ENCODE measurements at places on chromosomes 4 and X.

DNA sequence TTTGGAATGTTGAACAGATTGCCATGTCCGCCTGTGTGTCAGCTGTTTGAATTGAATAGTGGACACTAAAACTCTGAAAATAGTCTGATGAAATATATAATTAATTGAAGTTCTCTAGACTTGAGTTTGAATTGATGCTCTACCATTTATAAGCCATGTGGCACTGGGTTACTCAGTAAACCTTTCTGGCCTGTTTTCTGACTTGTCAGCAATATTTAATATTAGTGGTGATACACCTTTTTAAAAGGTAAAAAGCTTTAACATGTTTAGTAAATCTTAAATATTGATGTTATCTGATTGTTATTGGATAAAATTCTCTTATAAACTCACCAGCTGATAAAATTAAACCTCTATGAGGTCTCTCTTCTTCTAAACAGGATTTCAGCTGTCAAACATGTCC is 695.4 kb upstream of the HS3ST1 start:
- no peaks in the 10 kb centered on the region for H3K4me1 ChIP-seq
- no peak overlapping the region for H3K4me3 ChIP-seq
- DNase-seq, result no peak
- H3K27me3 ChIP-seq, result no peaks in the 10 kb centered on the region
- no peaks in the 10 kb centered on the region for H3K36me3 ChIP-seq

GRCh38 chr4:83964996-83965541 is 429.2 kb downstream of the GPAT3 start:
- no peaks in the 10 kb centered on the region for H3K27me3 ChIP-seq
- no peak overlapping the region for H3K27ac ChIP-seq
- H3K36me3 ChIP-seq, result no peaks in the 10 kb centered on the region
- no peaks in the 10 kb centered on the region for H3K4me1 ChIP-seq
- no peak for DNase-seq

DNA sequence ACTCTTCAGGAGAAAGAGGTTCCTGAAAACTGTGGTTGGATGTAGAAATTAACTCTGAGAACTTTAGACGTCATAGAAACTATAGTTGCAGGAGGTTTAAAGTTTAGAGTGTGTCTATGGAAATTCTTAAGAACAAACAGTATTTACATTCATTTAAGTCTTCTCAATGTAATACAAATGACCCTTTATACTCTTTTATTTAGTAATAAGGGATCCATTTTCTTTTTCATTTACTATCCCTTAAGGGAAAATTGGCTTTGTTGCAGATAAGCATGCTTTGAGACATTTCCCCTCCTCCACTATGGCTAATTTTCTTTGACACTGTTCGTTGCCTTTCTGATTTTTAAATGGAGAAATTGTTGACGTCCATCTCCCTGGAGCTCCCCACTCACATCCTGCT is 96.4 kb downstream of the POLA1 start:
- H3K27ac ChIP-seq, result no peak overlapping the region
- H3K4me3 ChIP-seq, result no peak overlapping the region
- no peaks in the 10 kb centered on the region for H3K4me1 ChIP-seq
- H3K27me3 ChIP-seq, result no peaks in the 10 kb centered on the region
- no peaks in the 10 kb centered on the region for H3K36me3 ChIP-seq
- DNase-seq, result no peak

GRCh38 chrX:152903589-152903988 is 5.7 kb downstream of the ZNF185 start:
- H3K4me1 ChIP-seq, result no peaks in the 10 kb centered on the region
- no peak overlapping the region for H3K4me3 ChIP-seq

DNA sequence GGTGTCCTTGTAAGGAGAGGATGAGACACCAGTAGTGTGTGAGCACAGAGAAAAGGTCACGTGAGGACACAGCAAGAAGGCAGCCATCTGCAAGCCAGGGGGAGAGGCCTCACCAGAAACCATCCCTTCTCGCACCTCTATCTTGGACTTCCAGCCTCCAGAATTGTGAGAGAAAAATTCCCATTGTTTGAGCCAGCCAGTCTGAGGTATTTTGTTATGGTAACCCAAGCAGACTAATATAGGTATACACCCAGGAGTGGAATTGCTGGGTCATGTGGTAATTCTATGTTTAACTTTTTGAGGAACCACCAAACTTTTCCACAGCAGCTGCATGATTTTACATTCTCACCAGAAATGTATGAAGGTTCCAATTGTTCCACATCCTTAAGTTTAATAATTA is 25.6 kb downstream of the ZDHHC9 start:
- H3K27me3 ChIP-seq, result no peaks in the 10 kb centered on the region
- H3K36me3 ChIP-seq, result no peaks in the 10 kb centered on the region
- H3K4me3 ChIP-seq, result no peak overlapping the region

DNA sequence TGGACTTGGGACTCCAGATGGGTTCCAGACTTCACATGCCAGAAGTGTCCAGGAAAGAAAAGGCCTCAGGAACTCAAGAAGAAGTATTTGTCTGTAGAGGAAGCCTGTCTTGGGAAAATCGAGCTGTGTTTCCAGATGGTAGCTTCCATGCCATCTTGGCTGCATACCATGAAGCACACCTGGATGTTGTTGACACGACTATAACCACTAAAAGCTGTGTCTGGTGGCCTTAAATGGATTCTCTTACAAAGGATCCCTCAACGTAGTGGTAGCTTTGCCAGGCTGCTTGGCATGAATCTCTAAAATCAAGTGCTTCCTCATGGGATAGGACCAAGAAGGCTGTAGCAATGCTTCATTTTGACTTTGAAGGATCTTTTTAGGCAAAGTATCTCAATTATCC is 313.4 kb upstream of the BOD1L1 start:
- no peaks in the 10 kb centered on the region for H3K27me3 ChIP-seq
- no peak for DNase-seq
- H3K4me3 ChIP-seq, result no peak overlapping the region
- no peaks in the 10 kb centered on the region for H3K36me3 ChIP-seq
- H3K27ac ChIP-seq, result no peak overlapping the region
- no peaks in the 10 kb centered on the region for H3K4me1 ChIP-seq

- no peaks in the 10 kb centered on the region for H3K4me1 ChIP-seq
- H3K27me3 ChIP-seq, result no peaks in the 10 kb centered on the region
- H3K36me3 ChIP-seq, result no peaks in the 10 kb centered on the region
- DNase-seq, result no peak
These were observed 81.9 kb downstream of the STK32B start for GRCh38 chr4:5133201-5133600.

- H3K4me3 ChIP-seq, result no peak overlapping the region
- DNase-seq, result no peak
- H3K36me3 ChIP-seq, result no peaks in the 10 kb centered on the region
- H3K4me1 ChIP-seq, result no peaks in the 10 kb centered on the region
- H3K27me3 ChIP-seq, result no peaks in the 10 kb centered on the region
- H3K27ac ChIP-seq, result no peak overlapping the region
These were observed 24.4 kb upstream of the PLK4 start for GRCh38 chr4:127856196-127856812.

GRCh38 chr4:184350964-184351363 is 123.4 kb downstream of the IRF2 start:
- H3K36me3 ChIP-seq, result no peaks in the 10 kb centered on the region
- no peak for DNase-seq
- H3K4me1 ChIP-seq, result peaks cover 26% of the 10 kb centered on the region
- no peak overlapping the region for H3K27ac ChIP-seq

DNA sequence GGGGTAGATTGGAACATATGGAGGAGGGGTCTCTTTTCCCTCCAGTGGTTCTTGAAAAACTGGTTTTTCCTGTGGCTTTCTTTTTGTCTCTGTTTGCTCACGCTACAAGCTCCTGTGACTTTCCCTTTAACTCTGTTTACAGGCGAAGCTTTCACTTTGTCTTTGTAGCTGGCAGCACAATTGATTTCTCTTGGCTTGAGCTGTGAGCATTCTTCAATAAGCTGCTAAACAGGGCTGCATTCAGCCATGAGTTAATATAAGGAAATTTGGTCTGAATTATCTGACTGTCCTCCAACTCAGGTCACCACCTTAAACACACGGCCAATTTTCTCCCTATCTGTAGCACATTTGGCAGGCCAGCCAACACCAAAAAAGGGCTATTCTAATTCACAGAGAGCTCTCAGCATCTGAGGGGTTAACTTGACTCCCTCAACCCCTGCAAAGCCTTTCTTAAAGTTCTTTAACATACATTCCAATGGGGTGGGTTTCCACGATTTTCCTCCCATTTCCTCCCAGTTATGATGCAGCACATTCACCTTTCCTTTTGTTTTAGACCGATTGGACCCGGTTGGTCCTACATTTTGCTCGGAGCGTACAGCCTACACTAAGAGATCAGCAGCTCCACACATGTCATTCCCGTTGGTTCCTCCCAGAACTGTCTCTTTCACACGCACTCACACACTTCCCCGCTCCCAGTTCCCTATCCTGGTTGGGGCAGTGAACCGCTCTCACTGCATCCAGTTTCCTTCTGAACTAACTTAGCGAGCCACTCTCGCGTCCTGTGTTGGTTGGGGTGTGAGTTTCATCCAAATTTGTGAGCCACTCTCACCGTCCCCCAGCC is 45.4 kb downstream of the UGT2A3 start:
- no peak overlapping the region for H3K27ac ChIP-seq
- peak overlapping the region; percentile 22 for H3K4me3 ChIP-seq
- no peaks in the 10 kb centered on the region for H3K27me3 ChIP-seq
- H3K36me3 ChIP-seq, result no peaks in the 10 kb centered on the region
- peak; percentile 17 for DNase-seq

- peaks cover 8% of the 10 kb centered on the region for H3K4me1 ChIP-seq
- H3K36me3 ChIP-seq, result no peaks in the 10 kb centered on the region
- H3K4me3 ChIP-seq, result no peak overlapping the region
- no peaks in the 10 kb centered on the region for H3K27me3 ChIP-seq
- DNase-seq, result no peak
These were observed 294.1 kb downstream of the ARHGAP10 start for GRCh38 chr4:148025981-148026380.

DNA sequence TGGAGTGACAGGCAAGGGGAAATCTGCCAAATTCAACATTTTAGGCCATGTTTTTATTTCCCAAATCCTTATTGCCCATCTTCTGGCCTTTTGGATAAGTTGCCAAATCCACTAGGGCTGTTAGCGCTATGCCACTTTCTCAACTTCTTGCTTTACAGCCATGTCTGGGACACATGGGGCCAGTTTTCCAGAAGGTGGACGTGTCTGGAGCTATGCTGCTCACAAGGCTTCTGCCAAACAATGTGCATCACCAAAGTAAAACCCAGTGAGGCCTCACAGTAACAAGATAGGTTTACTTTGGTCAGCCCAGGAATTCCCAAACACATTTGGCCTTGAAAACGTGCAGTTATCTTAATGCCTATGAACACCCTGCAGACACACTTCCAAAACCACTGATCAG is 142.9 kb downstream of the MID1 start:
- no peaks in the 10 kb centered on the region for H3K36me3 ChIP-seq
- no peak overlapping the region for H3K27ac ChIP-seq
- no peak for DNase-seq
- no peaks in the 10 kb centered on the region for H3K4me1 ChIP-seq
- H3K4me3 ChIP-seq, result no peak overlapping the region
- no peaks in the 10 kb centered on the region for H3K27me3 ChIP-seq

DNA sequence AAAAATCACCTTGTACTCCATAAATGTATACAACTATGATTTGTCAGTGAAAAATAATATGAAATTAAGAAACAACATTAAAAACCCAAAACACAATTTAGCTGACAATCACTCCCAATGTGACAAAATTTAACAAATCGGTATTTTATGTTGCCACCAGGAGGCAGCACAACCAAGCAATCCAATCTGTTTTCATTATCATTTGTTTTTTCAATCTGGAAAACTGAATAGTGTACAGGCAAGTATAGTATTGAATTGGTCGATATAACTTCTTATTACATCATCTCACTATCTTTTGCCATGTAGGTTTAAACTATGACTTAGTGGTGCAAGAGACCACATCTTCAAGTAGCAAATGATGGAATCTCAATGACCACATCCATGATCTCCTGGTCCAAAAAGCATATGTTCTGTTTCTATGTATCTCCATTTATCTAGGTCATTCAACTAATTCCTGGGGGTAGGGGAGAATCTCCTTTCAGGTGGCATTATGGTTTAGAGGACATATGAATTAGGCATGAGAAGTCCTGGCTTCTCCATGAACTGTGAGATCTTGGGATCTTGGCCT is 112.9 kb upstream of the AGA start:
- no peak overlapping the region for H3K4me3 ChIP-seq
- no peaks in the 10 kb centered on the region for H3K36me3 ChIP-seq
- no peaks in the 10 kb centered on the region for H3K4me1 ChIP-seq

DNA sequence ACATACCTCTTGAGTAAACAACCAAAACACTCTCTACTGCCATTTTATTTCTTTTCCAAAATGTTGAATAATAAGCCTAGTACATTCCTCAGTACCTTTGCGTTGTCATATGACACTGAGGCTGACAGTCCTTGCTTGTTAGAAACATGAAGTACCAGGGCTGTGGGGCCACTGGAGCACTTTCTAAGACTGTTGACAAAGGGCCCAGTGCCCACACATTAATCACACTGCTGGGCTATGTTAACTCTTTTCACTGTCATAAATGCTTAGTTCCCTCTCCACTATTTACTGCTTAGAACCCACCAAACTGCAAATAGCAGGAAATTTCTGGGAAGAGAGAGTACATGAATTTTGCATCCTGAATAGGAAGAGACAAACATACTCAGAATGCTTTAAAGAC is 57.1 kb downstream of the FAM47B start:
- no peaks in the 10 kb centered on the region for H3K4me1 ChIP-seq
- H3K4me3 ChIP-seq, result no peak overlapping the region
- no peak overlapping the region for H3K27ac ChIP-seq
- no peaks in the 10 kb centered on the region for H3K36me3 ChIP-seq
- H3K27me3 ChIP-seq, result no peaks in the 10 kb centered on the region

- H3K4me3 ChIP-seq, result no peak overlapping the region
- H3K36me3 ChIP-seq, result no peaks in the 10 kb centered on the region
- no peak overlapping the region for H3K27ac ChIP-seq
- no peaks in the 10 kb centered on the region for H3K4me1 ChIP-seq
- DNase-seq, result no peak
- H3K27me3 ChIP-seq, result no peaks in the 10 kb centered on the region
These were observed 97.5 kb downstream of the NPNT start for GRCh38 chr4:105992641-105993305.

DNA sequence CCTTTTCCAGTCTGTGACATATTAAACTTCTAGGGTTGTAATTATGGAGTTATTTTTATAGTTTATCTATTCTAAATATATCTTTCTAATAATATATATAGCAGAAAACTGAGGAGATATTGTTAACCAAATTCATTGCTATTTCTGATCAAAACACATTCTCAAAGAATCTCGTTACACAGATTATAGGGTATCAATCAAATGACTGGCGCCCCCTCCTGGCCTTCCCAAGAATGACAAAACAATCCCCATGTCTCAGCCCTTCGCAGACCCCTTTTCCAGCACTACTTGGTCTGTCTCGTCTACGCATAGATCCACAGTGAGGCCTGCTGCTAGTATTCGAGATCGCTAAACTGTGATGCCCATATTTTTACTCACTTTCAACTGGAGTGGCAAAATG is 209.3 kb downstream of the GPC3 start:
- no peaks in the 10 kb centered on the region for H3K4me1 ChIP-seq
- H3K36me3 ChIP-seq, result no peaks in the 10 kb centered on the region
- no peak overlapping the region for H3K4me3 ChIP-seq
- H3K27me3 ChIP-seq, result no peaks in the 10 kb centered on the region
- no peak overlapping the region for H3K27ac ChIP-seq
- no peak for DNase-seq

All from ovary (tissue), 10 donors.